ENCODE measurements at places on chromosomes 12 and 14.
A peak's percentile ranks its signal among the peaks of the same experiment; 100 is the strongest.

DNA sequence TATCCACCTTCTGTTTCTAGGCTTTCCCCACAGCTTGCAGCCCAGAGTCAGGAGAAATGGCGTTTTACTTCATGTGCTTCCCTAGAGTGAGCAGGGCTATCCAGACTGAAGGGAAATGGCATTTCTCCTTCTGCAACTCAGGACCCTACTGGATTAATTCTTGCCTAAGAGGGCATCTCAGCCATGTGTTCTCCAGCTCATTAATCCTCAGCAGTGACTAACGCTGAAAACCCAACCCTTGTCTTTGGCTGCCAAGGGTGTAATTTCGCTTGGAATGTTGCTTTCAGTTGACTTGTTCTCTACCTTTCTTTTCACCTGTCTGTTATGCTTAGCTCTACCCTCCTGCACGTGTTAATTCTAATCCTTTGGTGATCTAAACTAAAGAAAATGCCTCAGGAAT lies 21.0 kb upstream of the EMP1 start:
- peak; percentile 97 for DNase-seq

GRCh38 chr14:20002319-20002718 lies 356 bp downstream of the OR4Q2 start:
- no peak for DNase-seq

GRCh38 chr12:5758347-5758746 lies 186.7 kb downstream of the ANO2 start:
- DNase-seq = no peak

DNA sequence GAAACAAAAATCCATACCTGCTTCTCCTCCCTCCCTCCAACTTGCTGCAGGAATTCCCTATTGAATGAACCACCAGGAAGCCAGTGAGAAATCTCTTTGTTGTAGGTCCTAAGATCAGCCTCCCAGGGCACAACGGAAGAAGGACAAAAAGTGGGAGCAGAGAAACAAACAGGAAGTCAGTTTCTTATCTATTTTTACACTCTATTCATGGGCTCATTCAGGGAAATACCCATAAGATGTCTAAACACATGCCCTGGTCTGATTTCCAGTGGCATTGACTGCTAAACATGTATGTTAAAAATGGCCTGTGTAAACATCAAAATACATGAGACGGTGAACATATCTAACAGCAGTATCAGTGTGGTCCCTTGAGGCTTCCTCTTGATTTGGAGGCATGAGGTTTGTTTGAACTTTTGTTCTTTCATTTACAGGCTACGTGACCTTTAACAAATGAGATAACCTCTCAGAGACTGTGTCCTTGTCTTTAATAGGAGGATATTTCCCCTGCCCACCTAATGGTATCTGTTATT lies 18.8 kb downstream of the GPR65 start:
- DNase-seq = no peak
